Stimulated activated CD8-positive, alpha-beta memory T cell treated with anti-CD3 and anti-CD28 coated beads, Interleukin-15, amount 100 ng/mL, for 4 hours (primary cell): ENCODE measurements at places on chromosomes 4 and X.

- no peak for DNase-seq
Observed at GRCh38 chrX:40090050-40090804, 7.5 kb downstream of the BCOR start.

DNA sequence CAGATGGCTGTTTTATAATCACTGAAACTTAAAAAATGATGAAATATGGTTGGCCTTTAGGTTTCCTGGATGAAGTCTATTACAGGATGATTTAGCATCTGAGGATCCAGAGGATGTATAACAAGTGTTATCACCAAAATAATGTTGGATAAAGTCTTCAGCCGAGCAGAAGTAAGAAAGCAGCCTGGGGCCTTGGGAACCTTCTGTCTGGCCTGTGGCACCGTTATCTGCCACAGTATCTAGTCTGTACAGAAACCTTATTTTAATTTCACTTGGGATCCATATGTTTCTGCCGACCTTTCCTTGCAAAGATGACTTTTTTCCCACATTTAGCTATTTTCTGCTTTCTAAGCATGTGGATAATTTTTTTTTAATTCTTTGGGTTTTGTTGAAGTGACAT, 20.5 kb upstream of the ANTXR2 start:
- DNase-seq = no peak

DNA sequence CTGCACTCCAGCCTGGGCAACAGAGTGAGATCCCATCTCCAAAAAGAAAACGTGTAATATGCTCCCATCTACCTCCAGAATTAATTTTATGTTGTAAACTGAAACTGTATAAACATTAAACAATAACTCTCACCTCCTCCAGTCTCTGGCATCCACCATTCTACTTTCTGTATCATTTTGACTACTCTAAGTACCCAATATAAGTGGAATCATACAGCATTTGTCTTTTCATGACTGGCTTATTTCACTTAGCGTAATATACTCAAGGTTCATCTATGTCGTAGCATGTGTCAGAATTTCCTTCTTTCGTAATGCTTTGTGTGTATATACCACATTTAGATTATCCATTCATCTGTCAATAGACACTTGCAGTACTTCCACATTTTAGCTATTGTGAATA, 20.6 kb downstream of the F8 start:
- no peak for DNase-seq

DNA sequence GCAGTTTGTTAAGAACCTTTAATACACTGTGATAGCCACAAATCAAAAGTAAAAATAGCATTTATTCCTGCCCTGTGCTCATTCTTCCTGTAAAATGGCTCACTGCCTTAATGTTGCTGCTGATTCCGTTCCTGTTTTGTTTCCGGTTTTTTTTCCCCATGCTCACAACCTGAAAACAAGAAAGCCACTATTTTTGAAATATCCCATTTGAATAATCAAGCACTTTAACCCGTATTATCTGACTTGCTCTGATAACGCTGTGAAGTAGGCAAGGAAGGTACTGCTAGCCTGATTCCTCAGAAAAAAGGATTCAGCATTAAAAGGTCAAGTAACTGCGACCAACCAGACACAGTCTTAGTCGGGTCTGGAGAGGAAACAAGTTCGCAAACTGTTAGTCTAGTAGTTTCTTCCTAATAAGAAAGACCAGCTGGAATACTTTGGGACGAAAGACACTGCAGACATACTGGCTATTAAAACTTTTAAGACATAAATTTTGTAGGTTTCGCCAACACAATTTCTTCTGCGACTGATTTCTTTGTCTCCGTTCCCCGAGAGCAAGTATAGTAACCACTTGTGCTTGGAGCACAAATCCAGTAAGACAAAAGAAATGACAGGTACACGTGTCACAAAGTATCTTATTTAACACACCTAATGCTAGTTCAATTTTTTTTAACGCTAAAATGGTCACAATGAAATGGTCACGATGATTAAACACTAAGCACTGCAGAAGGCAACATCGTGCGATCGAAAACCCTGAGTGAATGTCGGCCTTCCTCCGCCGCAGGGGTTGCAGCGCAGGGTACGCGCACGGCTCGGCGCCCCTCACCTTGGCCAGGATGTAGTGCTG, 802 bp downstream of the COX18 start:
- DNase-seq = no peak
